ENCODE measurements at places on chromosomes 1 and 21. TPM values are rescaled to one million over a fixed set of nuclear protein-coding genes. Genes with fewer than 3 reads are reported as not detected.

The RGS8 gene
- not detected for polyA plus RNA-seq

The FAM151A gene
- polyA plus RNA-seq: 0.07 TPM

The AMY2B gene
- polyA plus RNA-seq: 9.9 TPM

DNA sequence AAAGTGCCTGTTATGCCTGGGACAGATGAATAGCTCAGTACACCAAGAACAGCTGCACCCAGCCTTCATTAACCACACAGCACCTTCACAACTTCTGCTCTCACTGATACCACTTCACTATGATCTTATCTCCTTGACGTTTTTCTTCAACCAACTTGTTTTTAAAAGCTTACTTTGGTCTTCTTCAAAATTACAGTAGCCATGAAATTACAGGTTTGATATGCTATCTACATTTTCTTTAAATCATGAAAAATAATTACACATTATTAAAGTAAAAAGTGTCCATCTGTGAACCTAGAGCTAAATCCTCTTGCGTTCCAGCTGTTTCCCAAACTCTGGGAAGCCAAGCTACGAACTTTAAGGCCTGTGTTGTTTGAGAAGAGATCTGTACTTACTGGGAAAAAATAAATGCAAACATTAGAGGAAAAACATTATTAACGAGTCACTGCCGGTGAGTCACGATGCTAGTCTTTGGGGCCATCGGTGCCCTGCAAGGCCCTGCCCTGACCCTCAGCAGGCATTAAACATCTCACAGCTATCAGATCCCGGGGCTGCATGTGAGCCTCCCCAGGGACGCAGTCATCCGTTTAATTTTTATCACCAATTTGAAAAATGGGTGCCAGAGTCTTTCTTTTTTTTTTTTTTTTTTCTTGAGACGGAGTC is 56.3 kb upstream of the GPR153 start:
- no peak for DNase-seq
- H3K4me3 ChIP-seq: no peak overlapping the region
- no peak overlapping the region for H3K27ac ChIP-seq
- no peaks in the 10 kb centered on the region for H3K4me1 ChIP-seq

DNA sequence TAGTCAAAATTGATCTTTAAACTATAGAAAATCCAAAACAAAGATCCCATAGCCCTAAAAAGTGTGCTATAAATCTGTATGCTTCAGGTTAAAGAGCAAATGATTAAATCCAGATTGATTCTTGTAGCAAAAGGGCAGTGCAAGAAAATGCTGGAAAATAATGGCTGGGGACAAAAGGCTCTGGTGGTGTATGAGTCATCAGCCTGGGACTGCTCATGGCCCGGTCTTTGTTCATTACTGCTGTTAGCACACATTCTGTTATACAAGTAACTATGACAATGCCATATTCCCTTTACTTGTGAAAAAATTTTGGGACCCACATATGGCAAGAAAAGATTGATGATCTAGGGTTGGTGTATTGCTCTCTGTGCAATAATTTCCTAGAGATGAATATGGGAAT is 89.1 kb downstream of the RWDD3 start:
- no peak overlapping the region for H3K27ac ChIP-seq
- no peaks in the 10 kb centered on the region for H3K36me3 ChIP-seq
- H3K27me3 ChIP-seq: no peaks in the 10 kb centered on the region
- no peak overlapping the region for H3K4me3 ChIP-seq
- H3K4me1 ChIP-seq: no peaks in the 10 kb centered on the region
